ENCODE measurements at places on chromosomes 5 and 9.

DNA sequence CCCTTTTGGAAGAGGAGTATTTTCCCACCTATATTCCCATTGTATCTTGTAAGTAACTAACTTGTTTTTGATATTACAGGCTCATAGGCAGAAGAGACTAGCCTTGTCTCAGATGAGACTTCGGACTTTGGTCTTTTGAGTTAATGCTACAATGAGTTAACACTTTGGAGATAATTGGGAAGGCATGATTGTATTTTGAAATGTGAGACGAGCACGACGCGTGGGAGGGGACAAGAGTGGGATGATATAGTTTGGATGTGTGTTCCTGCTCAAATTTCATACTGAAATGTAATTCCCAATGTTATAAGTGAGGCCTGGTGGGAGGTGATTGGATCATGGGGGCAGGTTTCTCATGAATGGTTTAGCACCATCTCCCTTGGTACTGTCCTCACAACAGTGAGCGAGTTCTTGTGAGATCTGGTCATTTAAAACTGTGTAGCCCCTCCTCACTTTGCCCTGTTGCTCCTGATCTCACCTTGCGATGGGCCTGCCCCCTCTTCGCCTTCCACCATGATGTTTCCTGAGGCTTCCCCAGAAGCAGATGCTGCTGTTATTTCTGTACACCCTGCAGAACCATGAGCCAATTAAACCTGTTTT lies 721.5 kb upstream of the CTNND2 start:
- DNase-seq: no peak

- DNase-seq: no peak
Observed at GRCh38 chr5:170288151-170288550, 9.4 kb downstream of the LCP2 start.

- no peak for DNase-seq
Observed at GRCh38 chr9:79989079-79989478, 417.3 kb downstream of the TLE4 start.

DNA sequence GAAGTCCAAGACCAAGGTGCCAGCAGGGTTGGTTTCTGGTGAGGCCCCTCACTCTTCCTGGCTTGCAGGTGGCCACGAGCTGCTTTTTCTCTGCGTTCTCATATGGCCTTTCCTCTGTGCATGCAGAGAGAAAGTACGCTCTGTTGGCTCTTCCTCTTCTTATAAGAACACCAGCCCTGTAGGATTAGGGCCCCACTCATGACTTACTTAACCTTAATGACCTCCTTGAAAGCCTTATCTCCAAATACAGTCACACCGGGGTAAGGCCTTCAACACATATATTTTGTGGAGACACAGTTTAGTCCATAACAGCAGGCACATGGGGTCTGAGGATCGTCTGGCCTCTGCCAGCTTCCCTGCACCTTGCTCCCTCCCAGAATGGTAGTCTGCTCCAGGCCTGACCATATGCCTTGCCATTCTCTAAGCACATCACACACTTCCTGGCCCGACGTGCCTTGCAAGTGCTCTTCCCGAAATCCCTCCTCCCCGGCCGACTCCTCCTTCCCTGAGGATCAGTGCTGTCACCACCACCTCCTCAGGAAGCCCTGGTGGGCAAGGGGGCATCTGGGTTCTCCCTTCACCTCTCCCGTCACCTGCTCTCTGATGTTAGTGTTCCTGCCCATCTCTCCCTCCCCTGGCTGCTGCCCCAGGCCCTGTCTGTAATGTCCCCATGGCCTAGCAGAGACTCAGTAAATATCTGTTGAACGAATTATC lies 200.7 kb downstream of the AOPEP start:
- DNase-seq: no peak

DNA sequence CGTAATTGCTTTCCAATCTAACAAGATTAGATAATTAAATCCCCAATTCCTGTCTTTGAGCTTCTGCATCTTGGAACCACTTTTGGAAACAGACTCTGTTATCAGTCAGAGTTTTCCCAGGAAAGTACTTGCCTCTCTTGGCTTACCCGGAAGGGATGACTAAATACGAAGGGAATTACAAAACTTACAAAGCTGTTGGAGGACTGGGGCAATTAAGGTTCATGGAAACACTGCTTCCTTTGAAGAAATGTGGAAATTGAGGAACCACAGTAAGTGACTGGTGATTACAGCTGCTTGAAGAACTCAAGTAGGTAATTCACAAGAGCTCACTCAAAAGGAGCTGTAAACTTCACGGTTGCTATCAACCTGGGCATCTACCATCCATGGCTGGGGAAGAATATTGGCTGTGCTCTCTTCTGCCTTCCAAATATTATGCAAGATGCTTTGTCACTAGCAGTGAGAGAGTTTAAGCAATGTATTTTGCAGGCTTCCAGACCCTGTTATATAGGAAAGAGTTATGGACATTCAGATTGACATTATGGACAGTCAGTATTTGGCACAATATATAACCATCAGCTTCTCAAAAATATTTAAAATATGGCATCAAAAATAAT lies 104.6 kb upstream of the MAN2A1 start:
- no peak for DNase-seq

GRCh38 chr5:132528866-132529634 lies 14.3 kb downstream of the IL5 start:
- no peak for DNase-seq

All from NCI-H2081 (cell line).